Chondrocyte (in vitro differentiated cells): ENCODE measurements at places on chromosomes 4 and X. TPM values are rescaled to one million over a fixed set of nuclear protein-coding genes. Genes with fewer than 3 reads are reported as not detected.

DNA sequence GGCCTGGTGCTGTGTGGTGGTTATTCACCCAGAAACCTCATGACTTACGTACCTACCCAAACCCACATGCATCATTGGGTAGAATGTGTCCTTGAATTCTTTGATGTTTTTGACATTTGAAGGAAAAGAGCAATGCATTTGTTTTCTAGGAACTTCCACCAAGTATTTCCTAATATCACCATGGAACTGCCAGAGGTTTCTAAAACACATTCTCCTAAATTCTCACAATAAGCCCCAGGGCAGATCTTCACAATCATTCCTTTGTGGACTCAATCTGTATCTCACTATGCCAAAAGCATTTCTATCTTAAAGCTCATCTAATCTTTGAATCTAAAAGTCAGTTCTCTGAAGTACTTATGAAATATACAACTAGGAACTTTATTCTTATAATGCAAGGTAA is 8.3 kb upstream of the ODAM start:
- no peaks in the 10 kb centered on the region for H3K4me1 ChIP-seq
- DNase-seq = no peak
- H3K27ac ChIP-seq = no peak overlapping the region
- no peaks in the 10 kb centered on the region for H3K36me3 ChIP-seq
- H3K4me3 ChIP-seq = no peak overlapping the region

GRCh38 chr4:122796801-122797404 is 29.7 kb upstream of the FGF2 start:
- no peak for DNase-seq
- H3K4me1 ChIP-seq = peaks cover 31% of the 10 kb centered on the region
- H3K27me3 ChIP-seq = no peaks in the 10 kb centered on the region
- H3K4me3 ChIP-seq = no peak overlapping the region

DNA sequence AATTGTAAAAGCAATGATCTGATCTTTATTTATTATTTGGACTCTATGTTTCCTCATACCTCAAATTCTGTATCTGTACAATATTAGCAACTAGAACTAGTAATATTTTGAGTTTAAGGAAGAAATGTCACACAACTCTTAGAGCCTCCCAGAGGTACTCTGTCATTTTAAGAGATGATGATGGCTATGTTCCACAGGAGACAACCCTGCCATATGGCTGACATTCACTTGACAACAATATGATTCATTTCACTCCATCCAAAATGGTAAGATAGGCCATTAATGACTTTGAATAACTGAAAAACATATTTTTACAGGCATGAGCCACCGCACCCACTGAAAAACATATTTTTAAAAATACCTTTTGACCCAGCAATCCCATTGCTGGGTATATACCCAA is 190.3 kb downstream of the MAML3 start:
- H3K27ac ChIP-seq = no peak overlapping the region
- H3K4me3 ChIP-seq = no peak overlapping the region

DNA sequence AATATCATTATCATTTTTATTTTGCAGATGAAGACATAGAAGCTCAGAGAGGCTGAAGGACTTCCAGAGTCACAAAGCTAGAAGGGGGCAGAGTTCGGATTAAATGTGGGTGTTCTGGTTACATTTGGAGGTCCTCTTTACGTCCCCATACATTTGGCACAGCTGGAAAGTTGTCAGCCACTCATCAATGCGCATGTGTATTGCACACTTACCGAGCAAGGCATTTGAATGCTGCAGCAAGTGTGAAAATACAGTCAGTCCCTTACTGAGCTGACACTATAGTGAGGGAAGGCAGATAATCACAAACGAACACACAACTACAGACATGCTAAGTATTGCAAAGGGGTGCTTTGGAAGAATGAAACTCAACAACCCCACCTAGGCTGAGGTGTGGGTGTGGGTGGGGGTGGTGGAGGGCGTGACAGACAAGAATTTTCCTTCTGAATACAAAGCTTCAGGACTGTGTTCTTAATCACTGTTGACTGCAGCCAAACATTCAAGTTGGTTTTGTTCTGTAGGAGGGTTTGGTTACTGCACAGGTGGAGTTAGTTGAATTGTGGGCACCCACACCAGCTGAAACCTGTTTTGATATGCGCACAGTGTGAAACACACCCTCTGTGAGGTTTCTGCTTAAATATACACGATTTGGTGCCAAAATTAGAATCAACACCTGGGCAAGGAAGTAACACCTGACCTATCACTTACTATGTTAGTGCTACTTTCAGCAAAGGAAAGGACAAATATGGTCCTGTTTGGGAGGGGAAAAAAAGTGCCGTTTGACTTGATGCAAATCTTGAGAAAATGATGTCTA is 72.4 kb downstream of the COQ2 start:
- no peaks in the 10 kb centered on the region for H3K36me3 ChIP-seq
- DNase-seq = no peak
- H3K27ac ChIP-seq = no peak overlapping the region
- no peak overlapping the region for H3K4me3 ChIP-seq
- H3K27me3 ChIP-seq = no peaks in the 10 kb centered on the region

GRCh38 chrX:120357186-120357585 is 4.7 kb upstream of the ATP1B4 start:
- no peak for DNase-seq
- H3K27ac ChIP-seq = no peak overlapping the region
- no peaks in the 10 kb centered on the region for H3K36me3 ChIP-seq
- H3K4me3 ChIP-seq = no peak overlapping the region

DNA sequence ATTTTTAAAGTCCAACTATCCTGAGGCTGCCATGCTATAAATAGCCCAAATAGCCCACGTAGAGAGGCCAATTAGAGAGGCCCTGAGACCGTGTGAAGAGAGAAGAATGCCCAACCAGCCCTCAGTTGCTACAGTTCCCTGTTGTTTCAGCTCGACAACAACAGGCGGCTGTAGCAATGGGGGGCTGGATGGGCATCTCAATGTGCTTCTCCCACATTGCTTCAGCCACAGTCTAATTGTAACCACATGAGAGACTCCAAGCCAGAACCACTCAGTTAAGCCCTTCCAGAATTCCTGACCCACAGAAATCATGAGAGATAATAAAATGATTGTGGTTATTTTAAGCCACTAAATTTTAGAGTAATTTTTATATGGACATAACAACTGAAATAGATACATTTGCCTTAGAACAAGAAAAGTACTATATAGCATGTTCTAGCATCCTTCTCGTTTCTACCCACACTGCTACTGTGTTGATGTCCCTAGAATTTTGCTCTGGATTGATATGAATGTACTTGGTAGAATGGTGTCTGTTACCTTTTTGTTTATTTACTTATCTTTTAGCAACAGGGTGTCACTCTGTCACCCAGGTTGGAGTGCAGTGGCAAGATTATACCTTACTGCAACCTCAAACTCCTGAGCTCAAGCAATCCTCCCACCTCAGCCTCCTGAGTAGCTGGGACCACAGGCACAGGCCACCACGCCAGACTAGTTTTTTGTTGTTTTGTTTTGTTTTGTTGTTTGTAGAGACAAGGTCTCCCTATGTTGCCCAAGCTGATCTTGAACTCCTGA is 436.4 kb downstream of the BCOR start:
- H3K27me3 ChIP-seq = no peaks in the 10 kb centered on the region
- peaks cover 9% of the 10 kb centered on the region for H3K4me1 ChIP-seq
- no peak overlapping the region for H3K4me3 ChIP-seq
- peaks cover 2% of the 10 kb centered on the region for H3K36me3 ChIP-seq

DNA sequence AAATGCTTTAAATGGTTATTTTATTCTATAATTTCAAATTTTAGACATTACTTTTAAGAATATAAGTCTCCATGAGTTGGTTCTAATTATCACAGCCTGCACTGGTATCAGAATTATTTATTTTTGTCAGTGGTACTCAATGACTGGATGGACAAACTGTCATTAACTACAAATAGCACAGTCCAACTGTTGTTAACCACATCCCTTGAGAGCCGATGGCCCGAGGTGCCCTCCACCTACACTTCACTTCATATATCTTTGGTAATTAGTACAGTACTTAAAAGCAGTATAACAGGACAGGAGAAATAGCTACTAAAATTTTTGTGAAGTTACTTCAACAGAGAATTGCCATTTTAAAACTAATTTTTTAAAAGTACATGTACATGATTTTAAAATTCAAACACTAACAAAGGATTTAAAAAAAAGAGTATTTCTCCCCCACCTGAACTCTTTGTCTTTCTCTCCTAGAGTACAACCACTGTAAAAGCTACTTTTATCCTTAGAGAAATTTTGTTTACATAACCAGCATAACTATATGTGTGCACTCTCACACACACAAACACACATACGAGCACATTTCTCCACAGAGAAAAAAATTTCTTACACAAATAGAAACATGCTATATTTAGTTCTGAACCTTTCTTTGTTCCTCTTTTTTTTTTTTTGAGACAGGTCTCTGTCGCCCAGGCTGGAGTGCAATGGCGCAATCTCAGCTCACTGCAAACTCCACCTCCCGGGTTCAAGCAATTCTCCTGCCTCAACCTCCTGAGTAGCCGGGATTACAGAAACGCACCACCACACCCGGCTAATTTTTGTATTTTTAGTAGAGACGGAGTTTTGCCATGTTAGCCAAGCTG is 6.5 kb downstream of the TIFA start:
- no peak overlapping the region for H3K27ac ChIP-seq
- H3K36me3 ChIP-seq = peaks cover 9% of the 10 kb centered on the region
- no peak for DNase-seq

GRCh38 chr4:83490876-83491450 is 6.1 kb upstream of the ABRAXAS1 start:
- no peak overlapping the region for H3K27ac ChIP-seq
- H3K4me3 ChIP-seq = no peak overlapping the region
- no peak for DNase-seq
- H3K4me1 ChIP-seq = no peaks in the 10 kb centered on the region
- H3K36me3 ChIP-seq = no peaks in the 10 kb centered on the region
- peaks cover 3% of the 10 kb centered on the region for H3K27me3 ChIP-seq

DNA sequence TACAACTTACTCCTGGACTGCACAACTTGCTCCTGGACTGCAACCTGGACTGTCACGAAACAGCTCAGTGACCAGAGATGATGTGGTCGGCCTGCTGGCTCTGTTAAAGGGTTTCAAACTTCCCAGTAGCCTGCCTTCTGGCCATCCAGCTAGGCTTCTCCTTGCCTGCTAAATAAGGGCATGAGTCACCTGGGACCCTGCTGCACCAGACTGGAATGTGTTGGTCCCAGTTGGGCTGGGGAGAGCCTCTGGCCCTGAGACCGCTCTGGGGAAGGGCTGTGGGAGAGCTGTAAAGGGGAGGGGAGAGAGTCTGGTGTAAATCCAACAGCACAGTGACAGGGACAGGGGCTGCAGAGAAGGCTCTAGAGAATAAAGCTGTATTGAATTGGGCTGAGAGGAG is 165.8 kb downstream of the VSIG4 start:
- H3K27me3 ChIP-seq = no peaks in the 10 kb centered on the region
- DNase-seq = no peak
- no peaks in the 10 kb centered on the region for H3K36me3 ChIP-seq
- H3K27ac ChIP-seq = no peak overlapping the region

DNA sequence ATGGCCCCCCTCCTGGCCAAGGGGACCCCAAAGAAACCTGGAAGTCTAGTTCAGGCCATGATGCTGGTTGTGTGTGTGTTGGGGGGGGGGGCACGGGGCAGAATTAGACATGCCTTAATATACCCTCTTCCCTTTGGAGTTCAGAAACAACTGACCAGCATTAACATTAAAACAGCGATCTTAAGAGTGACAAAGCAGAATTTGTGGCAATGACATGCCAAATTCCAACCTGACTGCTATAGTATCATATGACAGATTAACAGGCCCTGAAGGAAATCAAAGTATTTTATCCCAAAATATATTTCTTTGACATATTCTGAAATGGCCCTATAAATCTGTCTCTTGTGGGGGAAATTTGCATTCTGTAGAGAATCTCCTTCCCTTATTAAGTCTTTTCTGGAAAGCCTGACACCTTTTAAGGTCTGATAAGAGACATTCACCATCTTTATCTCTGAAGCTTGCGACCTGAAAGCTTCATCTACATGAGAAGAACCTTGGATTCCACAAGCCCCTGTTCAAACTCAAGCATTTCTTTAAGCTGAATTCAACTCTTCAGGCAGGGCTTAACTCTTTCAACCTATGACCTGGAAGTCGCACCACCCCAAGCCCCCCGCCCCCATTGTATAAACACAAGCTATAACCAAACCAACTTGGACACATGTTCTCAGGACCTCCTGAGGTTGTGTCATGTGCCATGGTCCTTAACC is 40.2 kb downstream of the ABCB7 start:
- no peak for DNase-seq
- no peak overlapping the region for H3K4me3 ChIP-seq
- H3K4me1 ChIP-seq = no peaks in the 10 kb centered on the region
- peaks cover 1% of the 10 kb centered on the region for H3K36me3 ChIP-seq
- H3K27ac ChIP-seq = no peak overlapping the region

- no peak overlapping the region for H3K27ac ChIP-seq
- H3K27me3 ChIP-seq = no peaks in the 10 kb centered on the region
- no peaks in the 10 kb centered on the region for H3K4me1 ChIP-seq
- DNase-seq = no peak
- H3K4me3 ChIP-seq = no peak overlapping the region
Measured at GRCh38 chr4:3497523-3498389, 34.5 kb downstream of the LRPAP1 start.

DNA sequence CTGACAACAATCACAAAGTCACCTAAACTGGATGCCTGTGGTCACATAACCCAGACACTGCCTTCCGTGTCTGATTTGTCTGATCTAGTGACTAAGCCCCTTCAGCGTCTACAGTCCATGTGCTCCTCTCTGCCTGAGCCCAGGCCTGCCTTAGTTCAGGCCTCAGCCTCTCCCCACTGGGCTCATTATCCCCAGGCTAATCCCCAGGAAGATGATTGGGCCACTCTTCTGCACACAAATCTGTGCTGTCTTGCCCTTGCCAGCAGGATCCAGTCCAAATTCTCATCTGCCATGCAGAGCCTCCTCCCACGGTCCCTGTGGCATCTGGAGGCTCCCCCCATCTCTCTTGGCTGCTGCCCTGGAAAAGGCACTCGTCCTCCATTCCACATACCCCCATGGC is 96.5 kb downstream of the SLC2A9 start:
- H3K4me3 ChIP-seq = no peak overlapping the region
- H3K36me3 ChIP-seq = no peaks in the 10 kb centered on the region
- peaks cover 5% of the 10 kb centered on the region for H3K4me1 ChIP-seq
- DNase-seq = no peak

DNA sequence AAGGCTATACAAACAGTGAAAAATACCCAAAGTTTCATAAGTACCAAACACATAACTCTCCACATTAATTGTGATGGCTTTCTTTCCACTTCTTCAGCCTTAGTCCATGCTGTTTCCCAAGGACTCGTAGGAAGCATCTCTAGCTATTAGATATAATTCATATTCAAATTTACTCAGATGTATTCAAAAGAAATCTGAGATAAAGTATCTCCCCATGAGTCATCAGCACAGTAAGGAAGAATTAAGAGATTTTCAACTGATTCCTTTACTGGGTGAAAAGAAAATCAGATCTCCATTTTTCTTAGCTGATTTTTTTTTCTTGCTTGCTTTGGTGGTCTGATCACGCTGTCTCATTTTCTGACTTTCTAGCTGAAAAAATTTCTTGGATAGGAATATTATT is 71.7 kb downstream of the MID1 start:
- no peaks in the 10 kb centered on the region for H3K36me3 ChIP-seq
- DNase-seq = no peak
- no peak overlapping the region for H3K27ac ChIP-seq
- H3K27me3 ChIP-seq = no peaks in the 10 kb centered on the region

The XAGE3 gene
- not detected in 3 replicates for total RNA-seq

The SYP gene
- 0.87 to 1.5 TPM (median 1.4 TPM) in 3 replicates for total RNA-seq

The MAGEA11 gene
- not detected in 3 replicates for total RNA-seq

The SHISA3 gene
- total RNA-seq = 4.8 TPM in 1 of 3 replicates, not detected in the others
